ENCODE measurements at places on chromosomes 6 and 20.
A peak's percentile ranks its signal among the peaks of the same experiment; 100 is the strongest.

DNA sequence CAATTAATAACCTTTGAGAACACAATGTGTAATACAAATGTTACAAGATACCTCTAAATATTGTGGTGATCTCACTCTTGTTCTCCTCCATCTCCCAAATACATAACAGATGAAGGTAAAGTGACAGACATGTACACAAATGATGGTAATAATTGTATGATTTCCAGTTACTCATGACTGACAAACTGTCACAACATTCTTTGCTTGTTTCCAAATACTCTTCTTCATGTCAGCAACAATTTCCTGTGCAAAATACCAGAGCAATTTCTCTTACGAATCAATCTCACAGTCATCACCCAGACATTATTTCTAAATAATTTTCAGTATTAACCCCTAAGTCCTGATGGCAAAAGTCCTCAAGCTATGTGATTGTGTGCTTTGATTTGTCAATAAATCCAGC, 92.9 kb downstream of the RPS12 start:
- no peaks in the 10 kb centered on the region for H3K36me3 ChIP-seq
- peaks cover 14% of the 10 kb centered on the region for H3K27me3 ChIP-seq
- no peak for DNase-seq
- H3K4me3 ChIP-seq: no peak overlapping the region

DNA sequence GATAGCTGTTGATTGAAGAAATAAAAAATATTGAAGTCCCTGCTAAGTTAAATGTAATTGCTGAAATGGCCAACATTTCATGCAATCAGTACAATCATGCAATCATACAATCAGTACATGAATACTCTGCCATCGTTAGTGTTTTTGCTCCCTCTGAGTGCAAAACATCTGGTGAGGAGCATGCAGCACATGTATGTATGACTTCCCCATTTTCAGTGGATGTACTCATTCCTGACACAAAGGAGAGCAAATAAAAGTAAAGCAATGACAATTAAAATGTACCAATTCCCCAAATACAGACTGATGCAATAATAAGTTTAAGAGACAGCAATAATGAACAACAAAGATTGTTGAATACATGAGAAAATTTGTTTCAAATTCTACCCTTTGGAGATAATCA, 140.7 kb downstream of the PLCB1 start:
- no peak for DNase-seq
- peaks cover 9% of the 10 kb centered on the region for H3K4me1 ChIP-seq
- no peak overlapping the region for H3K27ac ChIP-seq

- H3K27me3 ChIP-seq: no peaks in the 10 kb centered on the region
- H3K27ac ChIP-seq: no peak overlapping the region
- H3K36me3 ChIP-seq: peaks cover 22% of the 10 kb centered on the region
- peaks cover 6% of the 10 kb centered on the region for H3K4me1 ChIP-seq
- H3K4me3 ChIP-seq: no peak overlapping the region
- DNase-seq: no peak
Observed at GRCh38 chr6:8085053-8085511, 17.3 kb downstream of the EEF1E1 start.

DNA sequence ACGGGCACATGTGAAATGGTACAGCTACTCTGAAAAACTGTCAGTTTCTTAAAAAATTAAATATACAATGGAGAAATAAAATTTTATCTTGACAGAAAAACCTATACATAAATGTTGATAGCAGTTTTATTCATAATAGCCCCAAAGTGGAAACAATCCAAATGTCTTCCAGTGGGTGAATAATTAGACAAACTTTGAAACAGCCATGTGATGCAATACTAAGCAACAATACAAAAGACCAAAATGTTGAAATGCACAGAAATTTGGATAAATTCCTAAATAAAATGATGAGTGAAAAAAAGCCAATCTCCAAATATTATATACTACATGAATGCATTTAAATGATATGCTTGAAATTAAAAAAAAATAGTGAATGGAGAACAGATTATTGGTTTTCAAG, 523.1 kb downstream of the HTR1B start:
- H3K27me3 ChIP-seq: no peaks in the 10 kb centered on the region
- no peak for DNase-seq
- H3K36me3 ChIP-seq: no peaks in the 10 kb centered on the region
- no peak overlapping the region for H3K4me3 ChIP-seq
- no peak overlapping the region for H3K27ac ChIP-seq

DNA sequence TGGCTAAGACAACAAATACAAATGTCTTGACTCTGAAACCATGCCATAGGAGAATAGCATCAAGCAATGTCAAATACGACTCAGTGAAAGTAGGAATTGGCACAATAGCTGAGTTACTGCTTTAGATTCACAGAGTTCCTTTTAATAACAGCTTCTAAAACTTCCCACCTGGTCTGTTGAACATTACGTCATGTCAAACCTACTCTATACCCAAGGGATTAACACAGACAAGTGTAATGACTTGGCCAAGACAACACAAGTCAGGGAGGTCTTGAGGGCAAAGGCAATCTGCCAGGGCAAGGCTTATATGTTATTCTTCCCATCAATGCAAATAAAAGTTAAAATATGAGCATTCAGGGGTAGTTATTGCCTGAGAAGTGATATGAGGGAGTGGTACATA, 265.1 kb upstream of the PRDM1 start:
- H3K4me1 ChIP-seq: peaks cover 2% of the 10 kb centered on the region
- no peak overlapping the region for H3K27ac ChIP-seq
- no peaks in the 10 kb centered on the region for H3K27me3 ChIP-seq
- H3K4me3 ChIP-seq: no peak overlapping the region
- no peak for DNase-seq

DNA sequence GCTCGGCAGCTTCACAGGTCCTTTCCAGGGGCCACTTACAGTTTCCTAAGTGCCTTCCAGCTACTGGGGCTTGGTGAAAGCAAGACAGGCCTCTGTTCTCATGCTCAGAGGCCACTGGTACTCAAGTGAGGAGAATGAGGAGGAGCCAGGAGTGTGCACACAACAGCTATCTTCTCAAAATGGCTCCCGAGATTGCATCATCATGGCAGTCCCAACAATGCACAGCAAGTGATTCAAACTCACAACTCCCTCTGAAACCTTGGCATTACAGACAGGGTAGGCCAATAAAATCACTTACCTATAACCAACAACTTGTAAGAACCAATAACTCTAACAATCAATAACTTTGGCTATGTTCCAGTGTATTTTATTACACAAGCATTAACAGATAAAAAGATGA, 77.4 kb downstream of the RALGAPA2 start:
- no peak overlapping the region for H3K27ac ChIP-seq
- peaks cover 9% of the 10 kb centered on the region for H3K4me1 ChIP-seq
- no peak for DNase-seq
- H3K4me3 ChIP-seq: no peak overlapping the region
- peaks cover 15% of the 10 kb centered on the region for H3K36me3 ChIP-seq

- DNase-seq: peak; percentile 33
- H3K36me3 ChIP-seq: peaks cover 2% of the 10 kb centered on the region
- peak overlapping the region; percentile 95 for H3K27ac ChIP-seq
- no peaks in the 10 kb centered on the region for H3K27me3 ChIP-seq
- H3K4me1 ChIP-seq: peaks cover 56% of the 10 kb centered on the region
- peak overlapping the region; percentile 76 for H3K4me3 ChIP-seq
Observed at GRCh38 chr20:53839423-53840176, 230.8 kb downstream of the BCAS1 start.

DNA sequence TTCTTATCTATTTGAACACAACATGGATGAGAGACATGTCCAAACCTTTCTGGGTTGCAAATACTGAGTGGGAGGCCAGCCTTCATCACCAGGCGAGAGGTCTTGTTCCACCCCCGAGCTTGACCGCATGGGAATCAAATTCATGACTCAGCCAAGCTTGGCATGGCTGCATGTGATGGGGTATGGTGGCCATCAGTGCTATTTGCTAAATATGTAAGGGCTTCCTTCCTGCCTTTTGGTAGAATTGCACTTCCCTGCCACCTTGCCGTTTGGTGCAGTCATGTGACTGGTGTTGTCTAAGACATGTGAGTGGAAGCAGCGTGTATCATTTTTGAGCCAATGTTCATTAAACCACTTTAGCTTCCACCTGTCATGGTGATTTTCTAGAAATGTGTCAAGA, 508.9 kb upstream of the SULF2 start:
- H3K27me3 ChIP-seq: peaks cover 72% of the 10 kb centered on the region
- H3K27ac ChIP-seq: no peak overlapping the region
- H3K4me1 ChIP-seq: no peaks in the 10 kb centered on the region

DNA sequence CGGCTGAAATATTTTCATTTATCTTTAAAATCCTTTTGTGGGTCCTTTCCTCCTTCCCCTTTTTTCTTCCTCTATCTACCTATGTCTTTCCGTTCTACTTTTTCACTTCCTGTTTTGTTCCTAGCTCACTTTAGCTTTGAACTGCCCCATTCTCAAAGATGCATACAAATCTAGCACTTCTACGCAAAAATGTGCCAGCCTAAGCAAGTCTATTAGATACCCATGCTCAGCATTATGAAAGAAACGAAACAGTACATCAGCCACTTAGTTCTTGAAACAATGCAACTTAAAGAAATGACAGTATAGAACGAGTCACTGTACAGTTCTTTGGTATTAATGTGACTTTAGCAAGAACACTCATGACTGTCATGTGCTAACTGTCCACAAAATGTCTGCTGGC, 47.3 kb upstream of the MARCKS start:
- H3K4me1 ChIP-seq: peaks cover 6% of the 10 kb centered on the region
- peaks cover 15% of the 10 kb centered on the region for H3K27me3 ChIP-seq
- H3K27ac ChIP-seq: no peak overlapping the region
- no peak for DNase-seq

- no peaks in the 10 kb centered on the region for H3K36me3 ChIP-seq
- DNase-seq: no peak
- no peak overlapping the region for H3K27ac ChIP-seq
- no peak overlapping the region for H3K4me3 ChIP-seq
- no peaks in the 10 kb centered on the region for H3K4me1 ChIP-seq
Observed at GRCh38 chr6:163998496-163998895, 584.0 kb downstream of the QKI start.

DNA sequence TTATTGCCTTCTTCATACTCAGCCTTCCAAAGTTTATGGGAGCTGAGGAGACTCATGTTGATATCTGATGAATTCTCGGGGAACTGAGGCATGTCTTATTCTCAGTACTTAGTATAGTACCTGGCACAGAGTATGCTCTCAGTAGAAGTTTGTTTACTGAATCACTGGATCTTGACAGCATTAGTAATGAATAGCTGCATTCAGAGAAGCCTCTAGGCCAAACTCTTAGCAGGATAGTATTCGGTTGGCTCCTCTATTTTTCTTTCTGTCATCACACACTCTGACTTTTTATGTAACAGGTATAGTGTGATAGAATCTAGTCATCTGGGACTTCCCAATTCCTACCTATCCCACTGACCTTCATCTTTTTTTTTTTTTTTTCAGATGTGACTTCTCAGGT, 566.4 kb upstream of the MAN1A1 start:
- no peak overlapping the region for H3K27ac ChIP-seq
- no peaks in the 10 kb centered on the region for H3K4me1 ChIP-seq
- no peak overlapping the region for H3K4me3 ChIP-seq
- no peak for DNase-seq
- no peaks in the 10 kb centered on the region for H3K27me3 ChIP-seq

DNA sequence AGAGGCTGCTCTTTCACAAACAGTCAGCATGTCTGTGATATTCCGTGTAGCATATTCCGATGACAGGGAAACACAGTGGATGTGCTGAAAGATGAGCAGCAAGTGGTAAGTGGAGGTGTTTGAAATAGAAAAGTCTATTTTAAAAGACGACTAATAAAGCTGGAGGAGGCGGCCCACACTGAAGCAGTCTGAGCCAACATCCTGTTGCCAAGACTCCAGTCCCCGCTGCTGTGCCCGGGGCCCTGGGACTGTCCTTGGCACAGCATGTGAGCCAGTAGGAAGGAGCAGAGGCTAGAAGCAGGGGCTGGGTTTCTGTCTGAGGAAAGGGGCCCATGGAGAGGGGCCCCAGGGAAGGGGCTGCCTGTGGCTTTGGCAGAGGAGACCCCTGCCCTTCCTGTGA, 351.5 kb upstream of the CHD6 start:
- H3K27me3 ChIP-seq: no peaks in the 10 kb centered on the region
- H3K27ac ChIP-seq: no peak overlapping the region
- no peaks in the 10 kb centered on the region for H3K36me3 ChIP-seq
- no peak for DNase-seq
- H3K4me3 ChIP-seq: no peak overlapping the region

DNA sequence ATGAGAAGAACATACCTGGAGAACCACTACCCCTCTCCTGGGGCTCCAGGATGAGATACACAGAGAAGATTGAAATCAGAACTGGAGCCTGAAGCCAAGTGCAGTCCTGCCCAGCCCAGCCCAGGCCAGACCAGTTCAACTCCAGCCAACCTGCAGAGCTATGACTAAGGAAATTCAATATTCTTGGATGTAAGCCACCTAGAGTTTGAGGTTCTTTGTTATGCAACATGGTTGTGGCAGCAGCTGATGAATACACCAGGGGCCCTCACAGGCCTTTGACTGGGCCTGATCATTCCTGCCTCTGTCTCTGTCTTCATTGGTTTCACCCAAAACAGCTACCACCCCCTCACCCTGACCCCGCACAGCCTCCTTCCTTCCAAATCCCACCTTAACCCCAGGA, 167.8 kb downstream of the LRFN2 start:
- no peak overlapping the region for H3K27ac ChIP-seq
- no peak for DNase-seq
- H3K27me3 ChIP-seq: peaks cover 44% of the 10 kb centered on the region
- no peak overlapping the region for H3K4me3 ChIP-seq

GRCh38 chr6:107110200-107110599, 5.1 kb downstream of the BEND3 start:
- no peaks in the 10 kb centered on the region for H3K27me3 ChIP-seq
- H3K36me3 ChIP-seq: no peaks in the 10 kb centered on the region
- H3K4me3 ChIP-seq: no peak overlapping the region
- H3K27ac ChIP-seq: no peak overlapping the region
- peaks cover 5% of the 10 kb centered on the region for H3K4me1 ChIP-seq

Data from T-helper 17 cell (primary cell).